ENCODE measurements at places on chromosomes 4 and X.

DNA sequence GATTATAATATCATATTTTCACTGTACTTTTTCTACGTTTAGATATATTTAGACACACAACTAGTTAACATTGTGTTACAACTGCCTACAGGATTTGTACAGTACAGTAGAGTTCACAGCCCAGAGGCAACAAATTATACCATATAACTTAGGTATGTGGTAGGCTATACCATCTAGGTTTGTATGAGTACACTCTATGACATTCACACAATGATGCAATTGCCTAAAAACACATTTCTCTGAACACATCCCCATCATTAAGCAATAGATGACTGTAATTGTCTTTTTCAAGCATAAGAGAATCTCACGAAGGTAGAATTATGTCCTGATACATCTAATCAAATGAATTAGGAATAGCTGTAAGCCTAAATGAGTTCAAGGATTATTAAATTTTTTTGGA lies 12.3 kb upstream of the TIGD2 start:
- no peaks in the 10 kb centered on the region for H3K36me3 ChIP-seq
- DNase-seq, result no peak
- H3K27ac ChIP-seq, result no peak overlapping the region
- H3K4me1 ChIP-seq, result no peaks in the 10 kb centered on the region
- no peaks in the 10 kb centered on the region for H3K27me3 ChIP-seq
- H3K4me3 ChIP-seq, result no peak overlapping the region

DNA sequence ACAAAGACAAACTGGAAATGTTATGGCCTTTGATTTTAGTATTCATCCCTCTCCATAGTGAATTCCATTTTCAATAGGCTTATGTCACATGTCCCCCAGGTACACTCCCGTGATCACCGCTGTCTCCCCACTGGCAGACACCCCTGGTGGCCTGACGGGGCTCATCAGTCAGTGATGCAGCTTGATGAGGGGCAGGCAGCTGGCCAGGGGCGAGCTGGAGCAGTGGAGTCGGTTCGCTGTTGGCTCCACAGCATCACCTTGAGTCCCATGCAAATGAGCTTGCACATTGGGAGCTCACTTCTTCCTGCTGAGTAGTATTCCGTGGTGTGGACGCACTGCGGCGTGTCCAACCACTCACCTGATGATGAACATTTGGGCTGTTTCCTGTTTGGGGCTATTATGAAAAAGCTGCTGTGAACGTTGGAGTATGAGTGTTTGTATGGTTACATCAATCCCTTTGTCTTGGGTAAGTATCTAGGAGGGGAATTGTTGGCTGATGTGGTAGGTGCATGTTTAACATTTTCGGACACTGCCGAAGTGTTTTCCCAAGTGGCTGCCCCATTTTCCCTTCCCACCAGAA lies 5.2 kb downstream of the TREX2 start:
- no peaks in the 10 kb centered on the region for H3K4me1 ChIP-seq
- no peak overlapping the region for H3K4me3 ChIP-seq
- DNase-seq, result no peak
- H3K36me3 ChIP-seq, result no peaks in the 10 kb centered on the region
- H3K27me3 ChIP-seq, result no peaks in the 10 kb centered on the region

- H3K27me3 ChIP-seq, result no peaks in the 10 kb centered on the region
- H3K36me3 ChIP-seq, result no peaks in the 10 kb centered on the region
- no peak overlapping the region for H3K4me3 ChIP-seq
- H3K4me1 ChIP-seq, result peaks cover 13% of the 10 kb centered on the region
- H3K27ac ChIP-seq, result no peak overlapping the region
Observed at GRCh38 chr4:48337731-48338130, 3.6 kb upstream of the SLAIN2 start.

DNA sequence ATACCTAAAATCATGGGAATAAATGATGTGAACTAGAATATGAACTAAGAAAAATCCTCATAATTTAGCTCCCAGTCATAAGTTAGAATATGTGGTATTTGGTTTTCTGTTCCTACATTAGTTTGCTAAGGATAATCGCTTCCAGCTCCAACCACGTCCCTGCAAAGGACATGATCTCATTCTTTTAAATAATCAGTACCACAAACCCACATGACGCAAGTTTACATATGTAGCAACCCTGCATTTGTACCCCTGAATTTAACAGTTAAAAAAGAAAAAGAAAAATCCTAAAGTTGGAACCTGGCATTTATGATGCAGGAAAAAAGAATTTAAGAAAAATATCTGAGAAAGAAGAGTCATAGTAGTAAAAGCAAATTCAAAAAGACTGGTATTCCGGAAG lies 13.3 kb downstream of the UBA6 start:
- H3K4me3 ChIP-seq, result no peak overlapping the region
- peaks cover 28% of the 10 kb centered on the region for H3K36me3 ChIP-seq
- DNase-seq, result no peak
- no peak overlapping the region for H3K27ac ChIP-seq

- H3K27ac ChIP-seq, result no peak overlapping the region
- H3K27me3 ChIP-seq, result no peaks in the 10 kb centered on the region
- no peak for DNase-seq
- no peaks in the 10 kb centered on the region for H3K4me1 ChIP-seq
Observed at GRCh38 chrX:103098488-103098887, 5.5 kb upstream of the NXF3 start.

DNA sequence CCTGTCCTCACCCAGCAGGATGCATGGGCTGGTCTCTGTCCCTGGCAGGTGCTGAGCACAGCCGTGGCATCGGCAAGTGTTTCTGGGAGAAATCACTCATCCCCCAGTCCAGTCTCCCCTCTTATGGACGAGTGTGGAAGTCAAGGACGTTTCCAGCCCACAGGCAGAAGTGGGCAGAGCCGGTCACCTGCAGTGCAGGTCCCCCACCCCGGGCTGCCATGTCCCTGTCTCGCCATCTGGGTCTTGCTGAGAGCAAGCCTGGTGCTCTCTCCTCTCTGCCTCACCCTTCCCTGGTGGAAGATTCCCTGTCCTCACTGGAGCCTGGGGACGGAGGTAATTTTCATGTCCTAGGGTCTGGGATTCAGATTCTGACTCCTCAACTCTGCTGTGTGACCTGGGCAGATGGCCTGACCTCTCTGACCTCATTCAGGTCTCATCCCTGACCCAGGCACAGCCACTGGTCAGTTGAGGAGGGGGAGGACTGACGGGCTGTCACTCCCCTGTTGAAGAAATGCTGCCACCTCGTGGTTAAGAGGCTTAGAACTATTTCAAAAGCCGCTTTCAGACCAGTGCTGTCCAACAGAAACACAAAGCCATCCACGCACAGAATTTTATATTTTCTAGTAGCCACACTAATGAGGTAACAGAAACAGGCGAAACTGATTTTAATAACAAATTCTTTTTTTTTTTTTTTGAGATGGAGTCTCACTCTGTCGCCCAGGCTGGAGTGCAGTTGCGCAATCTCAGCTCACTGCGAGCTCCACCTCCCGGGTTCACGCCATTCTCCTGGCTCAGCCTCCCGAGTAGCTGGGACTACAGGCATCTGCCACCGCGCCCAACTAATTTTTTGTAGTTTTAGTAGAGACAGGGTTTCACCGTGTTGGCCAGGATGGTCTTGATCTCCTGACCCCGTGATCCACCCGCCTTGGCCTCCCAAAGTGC lies 1.8 kb downstream of the CPZ start:
- no peak for DNase-seq
- no peak overlapping the region for H3K4me3 ChIP-seq
- no peak overlapping the region for H3K27ac ChIP-seq
- no peaks in the 10 kb centered on the region for H3K4me1 ChIP-seq
- no peaks in the 10 kb centered on the region for H3K36me3 ChIP-seq
- peaks cover 23% of the 10 kb centered on the region for H3K27me3 ChIP-seq

- H3K27me3 ChIP-seq, result no peaks in the 10 kb centered on the region
- no peaks in the 10 kb centered on the region for H3K36me3 ChIP-seq
- H3K4me1 ChIP-seq, result peaks cover 36% of the 10 kb centered on the region
- no peak overlapping the region for H3K4me3 ChIP-seq
Observed at GRCh38 chr4:38174801-38175200, 214.6 kb downstream of the PTTG2 start.

- no peak overlapping the region for H3K27ac ChIP-seq
- H3K27me3 ChIP-seq, result no peaks in the 10 kb centered on the region
- no peak for DNase-seq
- H3K4me3 ChIP-seq, result no peak overlapping the region
- H3K4me1 ChIP-seq, result no peaks in the 10 kb centered on the region
Observed at GRCh38 chr4:5357870-5358269, 306.6 kb downstream of the STK32B start.

DNA sequence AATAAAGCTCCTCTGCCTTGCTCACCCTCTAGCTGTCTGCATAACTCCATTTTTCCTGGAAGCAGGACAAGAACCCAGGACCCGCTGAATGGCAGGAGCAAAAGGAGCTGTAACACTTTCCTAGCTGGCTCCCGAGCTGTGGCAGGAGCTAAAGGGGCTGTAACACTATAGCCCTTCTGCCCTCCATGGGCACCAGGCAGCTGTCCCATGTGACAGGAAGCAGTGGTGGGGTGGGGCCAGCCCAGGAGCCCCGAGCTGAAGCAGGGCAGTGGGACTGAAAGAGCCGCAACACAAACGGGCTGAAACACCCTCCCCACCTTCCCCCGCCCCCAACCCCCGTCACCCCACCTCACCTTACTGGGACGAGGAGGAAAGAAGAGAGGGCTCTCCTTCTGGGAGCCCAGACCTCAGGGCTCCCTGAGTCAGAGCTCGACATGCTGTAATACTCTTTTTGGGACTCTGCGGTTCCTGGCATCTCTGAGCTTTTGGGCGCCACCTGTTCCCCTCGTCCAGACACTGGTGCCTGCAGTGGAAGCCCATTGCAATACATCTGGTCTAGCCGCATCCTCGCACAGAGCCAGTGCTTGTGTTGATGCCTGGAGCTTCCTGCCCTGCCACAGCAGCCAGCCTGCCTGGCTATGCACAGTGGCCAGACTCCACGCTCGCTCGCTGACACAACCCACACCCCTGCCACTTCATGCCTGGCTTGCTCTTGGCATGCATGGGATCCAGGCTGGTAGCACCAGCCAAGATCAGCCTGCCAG lies 39.4 kb downstream of the PPM1K start:
- peak overlapping the region; percentile 22 for H3K4me3 ChIP-seq
- H3K4me1 ChIP-seq, result peaks cover 15% of the 10 kb centered on the region
- DNase-seq, result peak; percentile 40
- no peaks in the 10 kb centered on the region for H3K36me3 ChIP-seq

DNA sequence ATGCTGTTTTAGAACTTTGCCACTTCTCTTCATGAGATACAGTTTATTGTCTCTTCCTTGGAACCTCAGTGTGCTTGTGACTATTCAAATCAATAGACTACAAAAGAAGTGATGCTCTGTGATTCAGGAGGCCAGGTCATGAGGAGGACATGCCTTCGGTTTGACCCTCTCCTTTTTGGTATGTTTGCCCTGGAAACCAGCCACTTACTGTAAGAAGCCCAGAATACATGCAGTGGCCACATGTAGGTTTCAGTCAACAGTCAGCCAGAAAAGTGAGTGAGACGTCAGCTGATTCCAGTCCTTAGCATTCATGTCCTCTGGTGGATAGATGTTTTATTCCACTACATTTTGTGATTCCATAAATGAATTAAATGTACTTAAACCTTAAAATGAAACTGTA lies 328.7 kb downstream of the PCDH18 start:
- H3K27me3 ChIP-seq, result no peaks in the 10 kb centered on the region
- H3K27ac ChIP-seq, result no peak overlapping the region
- H3K4me1 ChIP-seq, result no peaks in the 10 kb centered on the region
- H3K4me3 ChIP-seq, result no peak overlapping the region
- no peak for DNase-seq

DNA sequence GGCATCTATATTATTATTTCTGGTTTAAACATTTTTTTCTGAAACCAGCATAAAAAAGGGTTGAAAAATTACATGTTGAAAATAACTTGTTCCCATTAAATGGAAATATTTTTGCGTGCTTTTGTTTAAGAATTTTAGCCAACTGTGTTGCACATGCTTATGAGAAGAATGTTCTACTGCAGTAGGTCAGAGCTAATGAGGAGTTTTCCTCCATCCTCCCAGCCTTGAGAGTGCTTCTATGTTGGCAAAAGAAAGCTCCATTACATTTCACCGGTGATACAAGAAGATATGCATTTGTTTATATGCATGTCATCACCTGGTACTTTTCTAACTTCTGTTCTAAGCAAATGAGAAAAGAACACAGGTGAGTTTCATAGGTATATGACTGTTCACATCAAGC lies 13.6 kb upstream of the TDO2 start:
- no peaks in the 10 kb centered on the region for H3K36me3 ChIP-seq
- no peak overlapping the region for H3K4me3 ChIP-seq

DNA sequence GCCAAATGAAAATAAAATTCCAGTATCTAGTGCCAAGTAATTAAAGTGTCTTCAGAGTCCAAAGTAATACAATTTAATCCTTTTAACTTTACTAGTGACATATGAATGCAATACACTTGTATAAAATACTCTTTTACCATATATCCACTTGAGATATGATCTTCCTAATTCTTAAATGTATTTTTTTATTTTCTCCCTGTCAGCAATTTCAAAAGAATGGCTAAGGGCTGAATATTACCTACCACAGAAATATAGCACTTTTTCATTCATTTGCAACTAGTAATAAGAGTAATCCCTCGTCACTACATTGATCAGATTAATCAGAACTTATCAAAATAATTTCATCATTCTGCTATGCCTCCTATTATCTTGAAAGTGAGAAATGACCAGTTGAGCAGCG lies 10.1 kb upstream of the TBX22 start:
- no peak overlapping the region for H3K27ac ChIP-seq
- DNase-seq, result no peak
- no peak overlapping the region for H3K4me3 ChIP-seq
- H3K36me3 ChIP-seq, result no peaks in the 10 kb centered on the region
- no peaks in the 10 kb centered on the region for H3K27me3 ChIP-seq
- H3K4me1 ChIP-seq, result no peaks in the 10 kb centered on the region

All from CD4-positive, alpha-beta T cell (primary cell).